NB4 (cell line): ENCODE measurements at places on chromosomes 3 and 15.
A peak's percentile ranks its signal among the peaks of the same experiment; 100 is the strongest.

DNA sequence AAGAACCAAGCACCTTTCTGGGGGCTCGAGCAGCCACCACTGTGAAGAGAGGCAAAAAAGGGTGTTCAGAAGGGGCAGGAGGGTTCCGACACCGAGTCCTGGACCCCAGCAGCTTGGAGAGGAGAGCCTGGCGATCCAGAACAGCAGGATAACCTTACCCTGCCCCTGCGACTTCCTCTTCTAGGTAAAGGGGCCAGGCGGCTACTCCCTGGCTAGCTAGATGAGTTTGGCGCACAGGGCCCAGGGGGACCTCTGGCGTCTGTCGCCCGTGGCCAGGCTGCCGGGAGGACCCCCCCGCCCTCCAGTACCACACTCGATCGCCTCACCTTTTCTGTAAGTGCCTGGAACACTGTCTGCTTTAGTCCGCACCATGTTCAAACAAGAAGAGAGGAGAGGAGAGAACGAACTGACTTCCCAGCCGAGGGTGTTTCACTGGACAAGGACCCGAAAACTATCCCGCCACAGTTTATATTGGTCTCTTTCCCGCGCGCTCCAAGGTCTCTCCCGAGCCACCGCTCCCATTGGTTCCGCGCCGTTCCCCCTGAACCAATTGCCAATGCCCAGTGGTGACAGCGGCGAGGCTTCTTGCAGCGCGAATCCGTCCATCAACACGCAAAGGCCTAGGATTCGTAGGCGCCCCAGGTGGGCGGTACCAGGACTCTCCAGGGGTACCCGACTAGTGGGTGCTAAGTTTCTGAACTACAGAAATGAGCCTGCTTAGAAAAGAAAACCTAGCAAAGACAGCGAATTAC is at the start of gene PCLAF:
Gene PCLAF, minus strand, starts transcription at position 442 of the 752 bp plus-strand sequence. Its CDS starts 70 bp downstream, at position 372.
- peak; percentile 99 for DNase-seq

DNA sequence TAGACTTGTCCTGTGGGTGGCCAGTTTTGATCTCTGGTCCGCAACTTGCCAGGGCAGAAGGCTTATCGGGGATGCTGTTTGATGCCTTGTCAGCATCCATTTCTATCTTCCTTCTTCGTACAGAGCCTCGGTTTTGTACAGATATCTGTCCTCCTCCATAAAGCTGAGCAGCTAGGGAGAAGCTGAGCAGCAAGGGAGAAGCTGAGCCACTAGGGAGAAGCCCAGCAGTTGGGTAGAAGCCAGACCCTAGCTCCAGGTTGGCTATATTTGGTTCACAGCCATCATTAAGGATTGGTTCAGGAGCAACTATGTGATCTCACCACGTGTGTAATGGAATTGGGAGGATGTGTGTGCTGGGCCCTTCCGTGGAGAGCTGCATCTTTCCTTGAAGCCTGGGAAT is 46.7 kb downstream of the PTPRG start:
- no peak for DNase-seq

GRCh38 chr3:69326855-69327300 is 59.0 kb downstream of the FRMD4B start:
- DNase-seq, result no peak

DNA sequence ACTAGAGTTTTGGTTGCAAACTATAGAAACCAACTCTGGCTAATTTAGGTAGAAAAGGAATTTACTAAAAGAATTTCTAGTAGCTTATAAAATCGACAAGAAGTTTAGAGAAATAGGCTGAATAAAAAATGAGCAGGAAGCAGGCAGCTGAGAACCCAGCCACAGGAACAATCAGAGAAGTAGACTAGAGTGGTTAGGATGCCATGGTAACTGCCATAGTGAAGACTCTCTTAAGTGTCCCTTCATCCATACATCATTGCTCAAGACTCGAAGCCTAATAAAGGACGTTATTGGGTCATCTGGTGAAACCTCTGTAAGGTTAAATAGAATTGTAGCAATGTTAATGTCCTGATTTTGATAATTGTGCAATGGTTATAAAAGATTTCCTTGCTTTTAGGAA is 13.8 kb downstream of the AVEN start:
- peak; percentile 33 for DNase-seq

DNA sequence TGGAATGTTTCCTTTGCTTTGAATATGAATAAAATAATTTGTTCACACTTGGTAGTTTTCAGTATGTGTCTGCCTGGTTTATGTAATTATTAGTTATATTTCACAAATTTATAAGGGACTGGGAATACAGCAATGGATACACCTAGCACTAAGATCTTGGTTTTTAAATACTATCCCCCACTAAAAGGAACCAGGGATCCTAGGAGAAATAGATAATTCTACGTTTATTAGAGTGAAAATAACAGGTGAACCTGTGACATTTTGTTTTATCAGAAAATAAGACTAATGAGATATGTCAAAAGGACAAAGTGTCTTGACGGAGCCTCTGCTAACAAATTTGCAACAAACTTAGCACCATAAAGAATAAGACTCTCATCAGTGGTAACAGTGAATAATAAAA is 3.4 kb downstream of the PSMD6 start:
- DNase-seq, result no peak

DNA sequence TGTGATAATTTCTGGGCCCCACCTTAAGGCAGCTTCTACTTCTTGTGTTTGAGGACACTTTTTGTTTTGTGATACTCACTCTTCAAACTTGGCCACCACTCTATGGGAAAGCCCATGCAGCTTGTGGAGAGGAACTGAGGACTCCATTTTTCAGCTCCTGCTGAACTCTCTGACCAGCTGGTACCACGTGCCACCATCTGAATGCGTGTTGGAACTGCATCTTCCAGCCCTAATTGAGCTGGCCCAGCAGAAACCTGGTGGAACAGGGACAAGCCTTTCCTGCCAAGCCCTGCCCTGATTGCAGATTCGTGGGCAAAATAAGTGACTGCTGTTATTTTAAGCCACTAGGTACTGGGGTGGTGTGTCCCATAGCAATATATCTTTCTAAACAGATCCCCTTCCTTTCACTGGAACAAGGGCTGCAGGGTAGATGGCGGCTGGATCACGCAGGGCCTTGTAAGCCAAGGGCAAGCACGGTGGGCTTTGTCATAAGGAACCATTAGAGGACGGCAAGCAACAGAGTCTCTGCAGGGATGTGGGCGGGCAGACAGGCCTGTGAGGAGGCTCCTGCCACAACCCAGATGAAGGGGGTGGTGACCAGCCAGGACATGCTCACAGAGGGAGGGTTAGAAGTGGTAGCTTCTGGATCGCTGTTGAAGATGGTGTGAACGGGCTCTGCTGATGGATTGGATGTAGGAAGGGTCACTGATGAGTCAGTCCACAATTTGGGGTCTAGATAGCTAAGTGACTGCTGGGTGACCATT is 9.5 kb downstream of the H1-8 start:
- no peak for DNase-seq

DNA sequence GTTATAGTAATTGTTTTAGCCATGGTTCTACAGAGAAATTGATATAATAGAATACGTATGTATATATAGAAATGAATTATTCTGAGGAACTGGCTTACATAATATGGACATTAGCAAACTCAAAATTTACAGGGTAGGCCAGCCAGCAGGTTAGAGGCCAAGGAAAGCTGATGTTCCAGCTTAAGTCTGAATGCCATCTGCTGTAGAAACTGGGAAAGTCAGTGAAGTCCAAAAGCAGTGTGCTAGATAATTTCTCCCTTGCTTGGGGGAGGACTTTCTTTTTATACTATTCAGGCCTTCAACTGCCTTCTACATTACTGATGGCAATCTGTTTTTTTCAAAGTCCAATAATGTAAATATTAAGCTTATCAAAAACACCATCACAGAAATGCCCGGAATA is 1174.7 kb downstream of the ZPLD1 start:
- no peak for DNase-seq

DNA sequence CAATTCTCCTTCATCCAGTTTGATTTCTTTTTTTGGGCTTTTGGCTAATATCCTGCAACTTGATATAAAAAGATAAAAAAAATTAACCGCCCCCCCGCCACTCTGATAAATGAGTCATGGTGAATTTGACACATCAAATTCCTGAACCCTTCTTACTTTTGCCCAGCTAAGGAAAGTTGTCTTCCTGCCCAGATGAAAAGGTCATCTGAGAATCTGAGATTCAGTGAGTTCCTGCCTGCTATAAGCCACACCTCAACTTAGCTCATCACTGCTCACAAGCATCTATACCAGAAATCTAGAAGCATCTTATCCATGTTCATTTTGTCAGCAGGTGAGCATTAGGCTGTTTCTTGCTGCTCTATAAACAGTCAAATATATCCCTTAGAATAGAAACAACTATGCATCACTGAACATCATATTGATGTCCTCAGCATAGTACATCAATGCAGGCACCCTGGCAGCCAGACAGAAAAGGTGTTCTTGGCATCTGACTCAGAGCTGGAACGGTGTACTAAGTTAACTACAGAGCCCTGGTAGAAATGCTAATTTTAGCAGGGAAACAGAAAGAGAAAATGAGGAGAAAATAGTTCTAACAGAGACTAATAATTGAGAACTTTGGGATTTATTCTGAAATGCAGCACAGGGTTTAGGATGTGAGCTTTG is 77.1 kb downstream of the SEMA6D start:
- no peak for DNase-seq

- no peak for DNase-seq
These were observed 42.7 kb downstream of the ALCAM start for GRCh38 chr3:105409364-105409763.
